ENCODE measurements at places on chromosomes 7 and 10.

DNA sequence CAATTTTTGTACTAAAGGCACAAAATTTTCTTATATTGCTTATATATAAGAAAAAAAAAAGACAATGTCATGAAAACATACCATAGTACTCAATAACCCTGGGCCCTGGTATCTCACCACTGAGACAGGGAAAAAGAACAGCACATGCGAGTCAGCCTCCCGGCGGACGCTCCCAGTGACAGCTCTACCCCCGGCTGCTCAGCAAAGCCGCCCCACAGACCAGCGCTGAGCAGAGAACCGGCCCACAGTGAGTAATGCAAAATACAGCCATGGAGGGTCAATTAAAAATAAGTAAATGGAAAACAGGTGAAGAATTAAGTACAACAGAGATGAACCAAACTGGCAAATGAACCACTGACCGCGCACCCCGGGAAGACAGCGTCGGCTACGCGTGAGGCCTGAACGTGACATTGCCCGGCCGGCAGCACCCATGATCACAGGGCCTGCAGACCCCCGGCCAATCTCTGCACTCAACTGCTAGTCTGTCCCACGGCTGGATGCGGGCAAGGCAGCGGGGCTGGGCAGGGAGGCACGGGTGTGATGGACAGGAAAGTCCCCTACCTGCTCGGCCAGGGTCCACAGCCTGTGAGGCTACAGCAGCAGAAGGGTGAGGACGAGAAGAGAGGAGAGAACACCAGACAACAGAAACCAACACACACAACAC is 175.9 kb downstream of the ZMYND11 start:
- DNase-seq: no peak

- DNase-seq: no peak
Observed at GRCh38 chr10:128109707-128110106, 16.5 kb downstream of the MKI67 start.

DNA sequence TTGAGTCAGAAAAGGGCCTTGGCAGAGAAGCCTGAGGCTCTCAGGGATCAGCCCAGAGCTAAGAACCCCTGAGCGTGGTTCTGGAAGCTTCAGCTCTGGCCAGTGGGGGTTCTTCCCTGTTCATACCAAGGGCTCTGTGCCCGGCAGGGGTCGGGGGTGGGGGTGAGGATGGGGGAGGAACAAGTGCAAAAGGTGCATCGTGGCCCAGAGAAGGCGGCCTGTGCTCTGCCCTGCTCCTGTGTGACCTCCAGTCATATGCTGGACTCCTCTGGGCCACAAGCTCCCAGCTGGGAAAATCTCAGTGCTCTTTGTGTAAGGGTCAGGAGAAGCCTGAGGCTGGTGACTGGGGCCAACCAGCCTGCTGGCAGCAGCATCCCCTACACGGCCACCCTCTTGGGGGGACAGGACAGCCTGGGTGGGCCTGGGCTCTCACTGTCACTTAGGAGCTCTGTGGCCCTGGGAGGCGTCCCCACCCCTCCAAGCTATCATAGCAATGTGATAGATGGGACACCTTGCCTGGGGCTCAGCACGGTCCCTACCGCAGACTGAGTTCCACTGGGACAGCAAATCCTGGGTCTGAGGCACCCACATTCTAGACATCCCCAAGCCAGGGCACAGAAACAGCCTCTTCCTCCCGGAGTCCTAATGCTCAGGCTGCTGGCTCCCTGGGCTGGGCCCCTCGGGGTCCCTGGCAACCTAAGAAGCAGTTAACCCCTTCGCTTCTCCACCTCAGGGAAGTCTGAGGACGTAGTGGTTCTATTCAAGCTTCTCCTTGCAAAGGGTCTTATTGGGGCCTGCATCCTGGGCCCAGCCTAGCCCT is 2.5 kb downstream of the MMRN2 start:
- DNase-seq: no peak

- DNase-seq: no peak
Observed at GRCh38 chr7:125641884-125642283, 712.3 kb upstream of the POT1 start.

DNA sequence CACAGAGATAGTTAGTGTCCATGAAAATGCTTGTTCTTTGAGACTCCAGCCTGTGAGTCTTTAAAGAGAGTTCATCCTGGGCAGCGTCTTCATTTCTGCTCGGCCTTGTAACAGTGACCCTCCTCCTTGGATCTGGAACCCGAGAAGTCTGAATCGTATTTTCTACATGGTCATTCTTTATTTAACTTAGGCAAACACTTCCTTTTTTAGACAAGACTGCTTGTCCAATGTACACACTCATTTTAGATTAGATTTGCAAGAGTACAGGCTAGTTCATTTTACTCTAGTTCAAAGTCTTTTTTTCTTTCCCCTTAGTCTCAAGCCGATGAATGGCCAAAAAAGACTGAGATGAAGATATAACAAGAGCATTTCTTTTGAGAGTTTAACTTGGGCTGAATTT is 133.5 kb downstream of the CHN2 start:
- DNase-seq: no peak

DNA sequence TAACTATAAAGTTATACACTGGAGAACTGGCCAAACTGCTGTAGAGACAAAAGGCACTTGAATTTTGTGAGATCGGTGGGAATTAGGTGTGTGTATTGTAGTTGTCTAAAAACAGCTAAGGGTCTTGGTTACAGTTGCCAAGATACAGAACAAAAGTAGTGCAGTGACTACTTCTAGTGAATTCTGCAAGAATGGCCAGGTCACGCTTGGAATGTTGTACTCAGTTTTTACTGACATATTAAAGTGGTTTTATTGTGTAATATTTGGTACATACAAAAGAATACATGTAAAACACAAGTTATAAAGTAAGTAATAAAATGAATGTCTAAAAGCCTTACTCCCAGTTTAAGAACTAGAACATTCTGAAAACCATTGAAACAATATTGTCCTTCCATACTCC is 42.4 kb downstream of the PRPF18 start:
- DNase-seq: no peak

- DNase-seq: no peak
Observed at GRCh38 chr7:2465928-2466327, 10.3 kb downstream of the GRIFIN start.

DNA sequence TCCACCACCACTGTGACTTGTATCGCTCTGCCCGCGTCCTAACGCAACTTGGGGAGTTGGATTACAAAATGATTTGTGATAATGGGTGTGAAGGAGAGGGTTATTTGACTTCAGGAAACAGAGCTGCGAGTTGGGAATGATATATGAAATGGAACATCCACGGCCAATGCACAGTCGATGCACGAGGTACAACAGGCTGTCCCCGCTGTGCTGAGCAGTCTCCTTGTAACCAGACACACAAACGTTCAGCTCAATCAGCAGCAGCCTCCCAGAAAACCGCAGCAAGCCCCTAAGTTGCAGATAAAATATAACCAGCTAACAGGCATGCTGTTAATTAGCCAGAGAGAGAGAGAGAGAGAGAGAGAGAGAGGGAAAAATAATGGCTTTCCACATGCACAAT is 332.7 kb upstream of the MGMT start:
- no peak for DNase-seq

- no peak for DNase-seq
Observed at GRCh38 chr10:4243651-4244050, 458.6 kb upstream of the KLF6 start.

DNA sequence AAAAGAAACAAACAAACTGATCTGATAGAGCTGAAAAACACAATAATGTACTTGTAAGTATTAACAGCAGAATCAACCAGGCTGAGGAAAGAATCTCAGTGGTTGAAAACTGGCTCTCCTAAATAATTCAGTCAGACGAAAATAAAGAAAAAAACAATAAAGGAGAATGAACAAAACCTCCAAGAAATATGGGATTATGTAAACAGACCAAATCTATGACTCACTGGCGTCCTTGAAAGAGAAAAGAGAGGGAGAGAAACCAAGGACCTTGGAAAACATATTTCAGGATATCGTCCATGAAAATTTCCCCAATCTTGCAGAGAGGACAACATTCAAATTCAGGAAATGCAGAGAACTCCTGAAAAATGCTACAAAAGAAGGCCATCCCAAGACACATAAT is 62.9 kb downstream of the FBXL13 start:
- DNase-seq: no peak

GRCh38 chr10:110326351-110327032 is 21.8 kb upstream of the SMNDC1 start:
- DNase-seq: no peak

DNA sequence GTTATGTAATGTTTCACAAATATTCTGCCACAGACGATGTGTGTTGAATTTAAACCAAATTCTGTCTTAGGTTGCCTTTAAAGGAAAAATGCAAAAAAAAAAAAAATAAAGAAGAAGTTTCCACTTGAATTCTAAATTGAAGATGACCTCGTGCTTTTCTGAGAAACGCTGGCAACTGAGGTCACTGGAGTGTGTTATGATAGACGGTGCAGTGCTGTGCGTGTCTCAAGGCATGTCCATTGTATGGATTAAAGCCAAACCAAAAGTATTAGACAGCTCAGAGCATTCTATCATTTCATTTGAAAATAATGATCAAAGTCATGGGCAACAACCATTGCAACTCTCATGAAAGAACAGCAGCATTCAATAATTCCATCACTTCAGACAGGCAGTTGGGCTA is 483.9 kb downstream of the GRM8 start:
- no peak for DNase-seq

GRCh38 chr10:131418681-131419080 is 107.2 kb upstream of the TCERG1L start:
- no peak for DNase-seq

GRCh38 chr7:126236261-126236660 is 1016.5 kb downstream of the GRM8 start:
- no peak for DNase-seq

- no peak for DNase-seq
Observed at GRCh38 chr10:112376396-112376790, 2.5 kb downstream of the ACSL5 start.

Measured in stimulated activated CD8-positive, alpha-beta memory T cell treated with anti-CD3 and anti-CD28 coated beads, Interleukin-7, amount 100 ng/mL, for 4 hours (primary cell).